ENCODE measurements at places on chromosomes 12 and 14.
A peak's percentile ranks its signal among the peaks of the same experiment; 100 is the strongest.

- DNase-seq: no peak
These were observed 280.5 kb downstream of the VRK1 start for GRCh38 chr14:97077687-97078086.

GRCh38 chr12:114982760-114983159 lies 298.8 kb upstream of the TBX3 start:
- no peak for DNase-seq

DNA sequence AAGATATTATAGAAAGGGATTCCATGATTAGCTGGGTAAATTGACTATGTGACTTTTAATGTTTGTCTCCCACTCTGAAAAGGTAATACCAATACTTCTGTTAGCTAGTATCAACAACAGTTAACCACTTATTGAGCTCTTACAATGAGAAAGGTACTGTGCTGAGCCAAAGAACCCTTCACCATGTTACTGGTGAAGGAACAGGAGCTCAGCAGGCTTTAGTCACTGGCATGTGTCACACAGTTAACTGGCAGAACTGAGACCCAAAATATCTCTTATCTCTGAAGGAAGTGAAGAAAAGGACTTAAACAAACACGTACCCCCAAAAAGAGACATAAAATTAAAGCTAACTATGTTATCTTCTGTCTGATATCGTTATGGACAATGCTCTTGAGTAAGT lies 170.6 kb downstream of the MED13L start:
- DNase-seq: no peak

GRCh38 chr14:59632381-59632780 lies 55.8 kb upstream of the CCDC175 start:
- no peak for DNase-seq

GRCh38 chr12:127284870-127285431 lies 982.0 kb upstream of the TMEM132C start:
- no peak for DNase-seq

GRCh38 chr14:28745176-28745575 lies 21.4 kb upstream of the FOXG1 start:
- no peak for DNase-seq

GRCh38 chr14:87312894-87313205 lies 680.1 kb downstream of the GALC start:
- no peak for DNase-seq

DNA sequence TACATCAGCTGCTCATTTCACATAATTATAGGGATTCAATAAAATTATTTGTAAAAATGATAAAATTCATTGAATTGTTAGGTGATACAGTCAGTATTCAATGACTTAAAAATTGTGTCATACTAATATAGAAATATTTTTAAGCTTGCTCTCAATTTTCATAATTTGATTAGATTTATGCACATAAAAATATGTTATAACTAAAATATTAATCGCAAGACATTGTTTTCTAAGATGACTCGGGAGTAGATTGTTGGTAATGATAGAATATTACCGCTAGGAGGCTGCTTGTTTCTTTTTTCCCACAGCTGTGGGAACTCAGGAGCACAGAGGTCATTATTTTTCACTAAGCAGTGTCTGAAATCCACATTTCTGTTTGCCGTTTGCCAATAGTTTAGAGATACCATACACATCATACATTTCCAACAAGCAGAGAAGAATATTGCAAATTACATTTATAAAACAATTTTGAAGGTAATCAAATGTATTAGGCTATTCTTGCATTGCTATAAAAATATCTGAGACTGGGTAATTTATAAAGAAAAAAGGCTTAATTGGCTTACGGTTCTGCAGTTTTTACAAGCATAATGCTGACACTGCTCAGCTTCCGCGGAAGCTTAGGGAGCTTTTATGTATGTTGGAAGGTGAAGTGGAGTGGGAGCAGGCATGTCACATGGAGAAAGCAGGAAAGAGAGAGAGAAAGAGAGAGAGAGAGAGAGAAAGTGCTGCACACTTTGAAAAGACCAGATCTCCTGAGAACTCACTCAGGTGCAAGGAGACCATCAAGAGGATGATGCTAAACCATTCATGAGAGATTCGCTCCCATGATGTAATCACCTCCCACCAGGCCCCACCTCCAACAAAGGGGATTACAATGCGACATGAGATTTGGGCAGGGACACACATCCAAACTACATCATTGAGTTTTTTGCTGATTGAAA lies 9.2 kb downstream of the CD69 start:
- peak; percentile 41 for DNase-seq

- no peak for DNase-seq
These were observed 17.2 kb upstream of the NRXN3 start for GRCh38 chr14:78153064-78153341.

DNA sequence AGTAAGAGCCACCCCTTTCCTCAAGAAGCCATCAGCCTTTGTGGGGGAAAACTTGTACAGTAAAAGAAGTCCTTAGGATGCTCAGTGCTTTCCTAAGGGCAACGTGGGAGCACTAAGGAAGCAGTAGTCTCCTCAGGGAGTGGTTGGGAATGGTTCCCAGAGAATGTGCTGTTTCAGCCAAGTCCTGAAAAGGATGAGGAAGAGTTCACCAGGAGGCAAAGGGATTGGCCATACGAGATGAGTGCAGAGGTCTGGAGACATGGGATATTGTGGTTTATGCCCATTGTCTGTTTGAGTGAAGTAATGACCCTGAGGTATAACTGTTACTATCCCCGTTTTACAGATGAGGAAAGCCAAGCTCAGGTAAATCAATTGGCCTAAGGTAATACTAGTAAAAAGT lies 86.0 kb upstream of the ATF1 start:
- no peak for DNase-seq

- DNase-seq: no peak
These were observed 13.4 kb upstream of the PCNX1 start for GRCh38 chr14:70893858-70894291.

DNA sequence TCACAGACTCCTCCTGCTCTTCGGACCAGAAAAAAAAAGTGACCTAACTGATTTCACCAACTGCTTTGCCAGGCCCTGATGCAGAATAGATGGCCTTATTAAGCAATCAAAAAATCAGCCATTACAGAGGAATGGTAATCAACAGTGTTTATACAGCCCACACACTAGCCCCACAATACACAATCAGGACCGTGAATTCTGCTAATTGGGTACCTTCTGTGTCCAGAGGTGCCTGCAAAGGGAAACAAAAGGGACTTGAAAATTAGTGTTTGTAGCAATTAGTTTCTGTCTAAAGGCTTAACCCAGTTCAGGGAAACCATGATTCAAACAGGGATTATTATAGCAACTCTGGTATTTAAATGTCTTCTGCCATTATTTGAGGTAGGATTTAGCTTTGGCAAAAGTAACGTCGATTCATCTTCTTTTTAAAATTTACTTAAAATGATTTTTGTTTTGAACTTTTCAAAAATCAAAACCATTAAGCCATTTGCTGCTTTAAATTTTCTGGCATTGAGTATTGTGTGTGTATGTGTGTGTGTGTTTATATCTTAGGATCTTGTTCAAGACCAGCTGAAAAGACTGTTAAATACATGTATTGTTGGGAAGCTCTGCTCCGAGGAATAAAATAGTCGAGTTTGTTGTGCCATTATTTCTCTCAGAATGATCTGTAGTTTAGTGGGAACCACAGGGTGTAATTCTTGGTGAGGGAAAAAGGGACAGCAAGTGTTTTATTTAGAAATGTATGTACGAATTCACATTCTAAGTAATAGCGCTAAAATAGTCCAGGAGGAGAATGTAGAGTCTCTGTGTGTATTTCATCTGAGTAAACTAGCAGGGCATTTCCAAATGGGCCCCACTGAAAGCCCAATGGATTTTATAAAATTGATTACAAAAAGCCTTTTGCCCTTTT lies 156.1 kb downstream of the PTCSC3 start:
- no peak for DNase-seq

GRCh38 chr12:67155863-67156262 lies 113.3 kb upstream of the CAND1 start:
- DNase-seq: no peak

GRCh38 chr12:68018315-68018714 lies 29.1 kb downstream of the IFNG-AS1 start:
- DNase-seq: no peak

GRCh38 chr12:23767834-23768233 lies 181.6 kb downstream of the SOX5 start:
- DNase-seq: no peak

DNA sequence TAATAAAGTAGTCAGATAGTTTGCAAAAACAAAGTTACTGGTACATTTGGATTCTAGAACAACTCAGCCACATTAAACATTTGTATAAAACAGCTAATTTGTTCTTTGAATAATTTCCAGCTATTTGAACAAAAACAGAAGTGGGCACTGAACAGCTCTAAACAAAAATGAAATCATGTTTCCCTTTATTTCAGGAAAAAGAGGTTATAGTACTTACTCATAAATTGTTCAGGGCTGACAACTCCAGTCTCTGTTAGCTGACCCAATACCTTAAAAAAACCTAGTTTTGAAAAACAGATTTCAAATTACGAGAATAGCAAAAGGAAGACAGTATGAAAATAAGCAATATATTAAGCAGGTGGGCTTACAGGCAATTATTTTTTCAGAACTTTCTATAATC lies 8.2 kb downstream of the GNPNAT1 start:
- DNase-seq: no peak

DNA sequence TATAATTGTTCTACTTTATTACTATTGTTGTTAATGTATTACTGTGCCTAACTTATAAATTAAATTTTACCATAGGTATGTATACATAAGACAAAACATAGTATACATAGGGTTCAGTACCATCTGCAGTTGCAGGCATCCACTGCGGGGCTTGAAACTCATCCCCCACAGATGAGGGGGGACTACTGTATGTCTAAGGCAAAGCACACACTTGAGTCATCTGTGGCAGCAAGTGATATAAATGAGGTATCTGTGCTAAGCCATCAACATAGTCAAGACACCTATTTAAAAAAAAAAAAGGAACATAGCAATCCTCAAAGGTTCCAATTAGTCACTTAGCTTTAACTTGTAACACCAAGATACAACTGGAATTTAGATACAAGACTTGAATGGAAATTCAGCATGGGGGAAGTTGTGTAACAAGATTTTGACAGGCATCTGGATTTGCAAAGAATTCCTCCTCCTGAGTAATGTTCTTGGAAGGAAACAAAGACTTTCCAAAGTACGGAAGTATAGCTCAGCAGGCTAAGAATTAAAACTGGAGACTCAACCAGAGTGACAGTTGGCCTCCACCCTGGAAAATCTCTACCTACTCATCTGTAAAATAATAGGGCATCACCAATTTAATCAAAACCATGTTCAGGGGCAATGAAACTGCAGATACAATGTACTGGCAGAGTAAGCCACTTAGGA lies 14.9 kb downstream of the DCAF5 start:
- no peak for DNase-seq

GRCh38 chr12:47082796-47083621 lies 3.2 kb upstream of the AMIGO2 start:
- no peak for DNase-seq

GRCh38 chr12:46546634-46547273 lies 174.2 kb upstream of the SLC38A2 start:
- DNase-seq: no peak

DNA sequence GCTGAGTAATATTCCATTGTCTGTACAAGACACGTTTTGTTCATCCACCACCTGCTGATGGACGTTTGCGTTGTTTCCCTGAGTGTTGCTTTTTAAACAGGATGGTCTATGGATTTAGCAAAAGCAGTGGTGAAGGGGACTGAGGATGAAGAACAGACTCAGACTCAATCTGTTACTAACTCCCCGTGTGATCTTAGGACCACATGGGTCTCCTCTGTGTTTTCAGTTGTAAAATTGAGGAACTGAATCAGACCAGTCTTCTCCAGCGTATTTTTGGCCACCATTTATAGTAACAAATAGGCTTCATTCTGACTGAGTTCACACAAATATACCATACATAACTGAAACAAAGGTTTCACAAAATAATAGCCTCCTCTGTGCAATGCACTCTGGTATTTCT lies 85.6 kb downstream of the FOXN3 start:
- DNase-seq: no peak

- DNase-seq: no peak
These were observed 319.9 kb downstream of the KCNC2 start for GRCh38 chr12:74889563-74890236.

- no peak for DNase-seq
These were observed 43.5 kb downstream of the FLRT2 start for GRCh38 chr14:85573406-85573805.

DNA sequence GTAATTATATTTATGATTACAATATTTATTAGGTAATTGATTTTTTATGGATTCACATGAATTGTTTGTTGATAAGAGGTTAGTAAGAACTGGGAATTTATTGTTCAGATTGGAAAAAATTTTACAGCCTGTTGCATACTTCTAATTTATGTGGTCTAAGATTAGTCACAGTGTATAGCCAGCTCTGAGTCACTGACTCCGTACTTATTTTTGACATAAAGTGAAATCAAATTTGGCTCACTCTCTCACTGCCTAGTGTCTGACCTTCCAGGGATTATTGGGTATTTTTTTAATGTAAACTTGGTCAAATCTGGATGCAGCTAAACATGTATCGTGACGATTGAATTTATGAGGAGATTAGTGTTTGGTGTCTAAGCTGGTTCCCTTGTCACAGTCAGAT lies 109.3 kb downstream of the PTPRQ start:
- no peak for DNase-seq

DNA sequence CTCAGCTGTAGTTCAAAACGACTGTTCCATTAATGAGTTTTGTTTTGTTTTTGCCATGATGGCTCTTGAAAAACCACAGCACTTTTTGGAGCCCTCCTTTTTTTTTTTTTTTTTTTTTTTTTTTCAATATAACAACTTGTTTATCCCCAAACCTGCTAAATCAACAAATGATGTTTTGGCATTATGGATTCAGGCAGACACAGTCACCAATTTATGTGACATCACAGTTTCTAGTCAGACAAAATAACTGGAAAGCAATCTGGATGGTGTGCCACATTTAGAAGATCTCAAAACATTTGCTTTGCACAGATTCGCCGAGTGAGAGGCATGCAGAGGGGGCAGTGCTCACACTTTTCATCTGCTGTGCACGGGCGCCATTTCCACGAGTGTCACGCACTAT lies 7.9 kb upstream of the RFLNA start:
- DNase-seq: no peak

- no peak for DNase-seq
These were observed 39.5 kb downstream of the PPM1H start for GRCh38 chr12:62895351-62895877.

DNA sequence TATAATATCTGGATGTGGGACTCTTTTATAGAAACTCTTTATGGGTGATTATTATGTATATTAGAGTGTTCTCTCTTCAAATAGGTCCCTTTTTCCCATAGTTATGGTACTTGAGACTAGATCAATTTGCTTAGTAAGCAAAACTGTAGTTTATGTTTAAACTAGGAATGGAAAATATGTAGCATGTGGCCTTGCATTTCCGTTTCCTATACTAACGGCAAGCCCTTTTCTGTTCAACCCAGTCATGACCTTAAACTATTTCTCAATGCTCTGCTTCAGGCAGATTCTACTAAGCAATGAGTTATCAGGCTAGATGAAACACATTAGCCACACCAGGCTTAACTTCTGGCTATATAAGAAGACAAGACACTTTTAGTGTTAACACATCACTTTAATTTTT lies 84.6 kb downstream of the OTOGL start:
- DNase-seq: no peak

DNA sequence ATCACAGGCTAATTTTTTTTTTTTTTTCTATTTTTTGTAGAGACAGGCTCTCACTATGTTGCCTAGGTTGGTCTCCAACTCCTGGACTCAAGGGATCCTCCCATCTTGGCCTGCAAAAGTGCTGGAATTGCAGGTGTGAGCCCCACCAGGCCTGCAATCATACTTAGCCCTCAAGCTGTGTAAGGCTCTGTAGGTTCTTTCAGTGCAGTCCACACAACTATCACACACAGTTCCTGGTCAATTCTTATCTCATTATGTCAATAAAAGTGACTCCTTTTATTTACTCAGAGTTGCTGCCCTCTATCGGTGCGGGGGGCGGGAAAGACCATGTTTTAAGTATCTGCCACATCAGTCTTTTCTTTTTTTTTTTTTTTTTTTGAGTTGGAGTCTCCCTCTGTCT lies 29.0 kb downstream of the SLC2A3 start:
- no peak for DNase-seq

Data from effector CD4-positive, alpha-beta T cell (primary cell).